ENCODE measurements at places on chromosomes 12 and 14. TPM values are rescaled to one million over a fixed set of nuclear protein-coding genes. Genes with fewer than 3 reads are reported as not detected.

- DNase-seq = no peak
Observed at GRCh38 chr14:106792543-106792942, 1266.2 kb downstream of the TMEM121 start.

DNA sequence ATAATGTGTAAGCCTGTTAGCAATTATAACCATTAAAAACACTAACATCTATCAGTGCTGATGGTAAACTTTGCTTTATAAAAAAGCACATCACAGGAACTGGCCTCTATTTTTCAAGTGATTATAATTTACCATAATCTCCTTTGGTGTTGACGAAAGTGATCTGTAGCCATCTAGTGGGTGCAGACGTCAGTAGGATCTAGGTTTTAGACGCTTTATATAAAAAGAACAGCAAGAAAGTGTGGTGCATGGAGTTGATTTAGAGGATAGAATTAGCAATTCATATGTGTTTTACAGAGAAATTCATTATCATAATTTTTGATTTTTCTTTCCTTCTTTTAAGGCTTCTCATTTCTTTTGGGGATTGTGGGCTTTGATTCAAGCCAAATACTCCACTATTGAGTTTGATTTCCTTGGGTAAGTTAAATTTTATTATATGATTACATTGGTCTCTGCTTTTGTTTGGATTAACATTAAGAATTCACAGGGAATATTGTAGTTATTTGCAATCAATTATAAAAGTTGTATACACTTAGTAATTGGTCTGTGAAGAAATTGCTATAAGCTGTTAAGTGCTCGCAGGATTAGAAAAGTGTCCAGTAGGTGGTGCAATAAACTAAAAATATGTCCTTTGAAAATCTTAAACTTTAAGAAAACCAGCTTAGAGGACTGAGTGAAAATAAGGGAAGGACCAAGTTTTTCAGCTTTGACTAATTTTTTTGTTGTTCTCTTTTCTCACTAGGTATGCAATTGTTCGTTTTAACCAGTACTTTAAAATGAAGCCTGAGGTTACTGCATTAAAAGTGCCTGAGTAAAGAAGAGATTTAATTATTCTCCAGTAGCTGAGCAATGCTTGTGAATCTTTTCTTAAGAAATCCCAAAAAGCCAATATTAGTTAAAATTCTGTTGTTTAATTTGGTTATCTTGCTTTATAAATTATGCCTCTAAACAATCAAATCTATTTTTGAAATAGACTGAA is 59.5 kb downstream of the ETNK1 start:
- DNase-seq = no peak

IQSEC3 gene
- 4.3 TPM for total RNA-seq

ACOT6 gene
- not detected for total RNA-seq

GRCh38 chr12:51439330-51439729 is 14.7 kb downstream of the SLC4A8 start:
- no peak for DNase-seq
